Smooth muscle cell of the pulmonary artery (primary cell): ENCODE measurements at places on chromosomes 11 and 22. TPM values are rescaled to one million over a fixed set of nuclear protein-coding genes. Genes with fewer than 3 reads are reported as not detected.

TTC36 gene
- 1.3 and 2.1 TPM in 2 replicates for total RNA-seq

RBMXL2 gene
- total RNA-seq, result not detected in 2 replicates

DCPS gene
- total RNA-seq, result 7.9 and 10.5 TPM in 2 replicates

OR51I1 gene
- not detected in 2 replicates for total RNA-seq

HEPACAM gene
- not detected in 2 replicates for total RNA-seq

PRG3 gene
- total RNA-seq, result not detected in 2 replicates
